ENCODE measurements at places on chromosomes 6 and 20.

DNA sequence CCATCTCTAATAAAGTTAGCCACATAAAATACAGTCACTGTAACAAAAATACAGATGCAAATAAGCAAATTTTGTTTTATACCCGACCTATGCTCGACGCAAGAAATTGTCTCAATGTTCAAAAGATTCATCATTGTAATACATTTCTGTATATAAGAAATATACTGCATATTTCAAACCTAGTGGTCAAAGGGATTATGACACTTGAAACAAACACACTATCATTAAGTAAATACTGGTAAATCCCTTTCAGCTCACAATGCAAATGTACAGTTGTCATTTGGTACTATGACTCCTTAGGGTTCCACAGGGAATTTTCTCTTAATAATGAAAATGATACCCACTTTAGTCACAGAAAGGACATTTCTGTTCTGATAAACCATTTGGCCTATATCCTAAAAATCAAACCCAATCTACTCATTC, 2.2 kb downstream of the HIVEP2 start:
- no peak for DNase-seq

GRCh38 chr6:35668744-35669450, 19.8 kb downstream of the FKBP5 start:
- no peak for DNase-seq

DNA sequence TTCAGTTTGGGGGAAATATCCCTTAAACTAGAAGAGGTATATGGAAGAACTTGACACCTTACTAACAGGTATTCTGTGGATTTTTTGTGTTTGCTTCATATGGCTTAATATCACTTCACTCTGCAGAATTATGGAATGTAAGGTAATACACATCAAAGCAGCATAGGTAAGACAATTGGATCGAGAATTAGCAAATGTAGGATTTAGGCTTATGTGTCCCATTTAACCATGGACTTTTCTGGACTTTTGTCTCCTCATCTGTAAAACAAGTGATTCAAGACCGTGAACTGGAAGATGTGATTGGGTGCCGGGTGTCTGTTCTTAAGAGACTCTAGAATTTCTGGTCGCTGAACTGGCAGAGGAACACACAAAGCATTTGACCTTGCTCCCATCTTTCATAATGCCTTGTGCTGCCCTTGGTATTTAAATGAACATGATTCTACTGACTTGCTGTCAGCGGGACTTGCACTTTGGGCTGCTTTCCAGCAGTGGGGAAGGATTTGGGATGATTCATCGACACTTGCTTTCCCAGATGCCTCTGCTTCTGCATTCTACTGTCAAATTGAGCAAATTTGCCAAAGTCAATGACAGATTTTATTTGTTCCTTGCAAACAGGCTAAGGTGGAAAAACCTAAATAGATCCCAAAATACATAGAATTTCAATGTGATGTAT, 199.8 kb downstream of the PLCB1 start:
- no peak for DNase-seq

GRCh38 chr20:3275064-3275935, 36.3 kb upstream of the SLC4A11 start:
- DNase-seq, result no peak

DNA sequence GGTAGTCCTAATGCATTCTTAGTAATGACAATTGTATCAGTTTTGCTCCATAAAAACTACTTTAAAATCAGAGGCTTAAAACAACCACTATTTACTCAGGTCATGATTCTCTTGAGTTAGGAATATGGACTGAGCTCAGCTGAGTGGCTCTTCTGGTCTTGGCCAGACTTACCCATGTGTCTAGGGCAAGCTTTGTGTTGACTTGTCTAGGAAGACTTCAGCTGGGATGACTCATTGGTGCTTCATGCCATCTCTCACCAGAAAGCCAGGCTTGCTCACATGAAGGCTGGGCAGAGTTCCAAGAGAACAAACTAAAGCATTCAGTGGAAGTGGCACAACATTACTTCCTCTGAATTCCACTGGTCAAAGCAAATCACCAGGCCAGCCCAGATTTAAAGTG, 155.3 kb downstream of the DHX35 start:
- DNase-seq, result no peak

DNA sequence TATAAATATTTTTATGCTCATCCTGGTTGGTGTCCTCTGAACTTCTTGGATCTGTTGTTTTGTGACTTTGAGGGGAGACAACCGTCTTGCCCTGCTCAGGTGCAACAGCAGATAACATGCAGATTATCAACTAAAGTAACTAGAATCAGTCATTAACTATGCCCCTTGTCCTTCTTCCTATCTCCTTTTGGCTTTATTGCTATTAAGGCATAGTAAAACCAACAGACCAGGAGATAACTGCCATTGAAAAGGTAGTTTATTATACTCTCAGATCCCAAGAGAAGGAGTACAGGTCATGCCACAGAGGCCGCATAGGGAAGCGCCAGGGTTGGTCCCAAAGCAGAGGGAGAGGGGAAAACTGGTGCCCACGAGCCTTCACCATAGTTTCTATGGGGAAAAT, 418.2 kb downstream of the GJA1 start:
- DNase-seq, result no peak

- no peak for DNase-seq
These were observed 83.5 kb upstream of the SPTLC3 start for GRCh38 chr20:12925210-12925755.

- no peak for DNase-seq
These were observed 21.9 kb downstream of the CDH22 start for GRCh38 chr20:46286382-46286781.

DNA sequence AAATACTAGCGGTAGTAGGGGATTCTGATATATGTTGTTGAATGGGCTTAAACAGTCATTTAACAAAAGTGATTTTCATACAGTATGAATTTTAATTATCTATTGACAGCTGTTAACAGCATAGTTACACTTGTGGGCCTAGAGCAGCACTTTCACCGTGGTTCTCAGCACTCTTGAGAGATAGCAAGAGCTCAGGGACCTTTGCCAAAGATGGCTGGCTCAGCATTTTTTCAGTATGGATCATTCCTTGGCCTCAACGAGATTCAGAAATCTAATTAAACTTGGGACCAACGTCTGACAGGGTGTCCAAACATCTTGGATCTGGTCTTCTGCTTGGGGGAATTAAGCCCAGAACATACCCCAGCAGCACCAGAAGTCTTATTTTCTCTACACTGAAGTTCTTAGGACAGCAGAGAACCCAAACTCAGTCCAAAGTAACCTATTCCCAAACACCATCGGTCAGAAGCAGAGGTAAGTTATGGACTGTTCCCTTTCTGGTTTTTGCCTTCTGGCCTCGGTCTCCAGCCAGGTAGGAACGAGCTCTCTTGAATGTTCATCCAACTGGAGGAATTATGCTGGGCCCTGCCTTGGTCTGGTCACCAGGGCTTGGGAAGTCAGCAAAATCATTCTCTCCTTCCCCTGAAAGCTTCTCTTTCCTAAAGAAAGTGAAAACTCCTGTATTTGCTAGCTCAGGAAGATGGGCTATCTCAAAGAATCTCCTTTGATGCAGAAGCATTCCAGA, 25.7 kb downstream of the PRPH2 start:
- DNase-seq, result no peak

GRCh38 chr20:47358672-47359529, 2.4 kb upstream of the ZMYND8 start:
- no peak for DNase-seq

DNA sequence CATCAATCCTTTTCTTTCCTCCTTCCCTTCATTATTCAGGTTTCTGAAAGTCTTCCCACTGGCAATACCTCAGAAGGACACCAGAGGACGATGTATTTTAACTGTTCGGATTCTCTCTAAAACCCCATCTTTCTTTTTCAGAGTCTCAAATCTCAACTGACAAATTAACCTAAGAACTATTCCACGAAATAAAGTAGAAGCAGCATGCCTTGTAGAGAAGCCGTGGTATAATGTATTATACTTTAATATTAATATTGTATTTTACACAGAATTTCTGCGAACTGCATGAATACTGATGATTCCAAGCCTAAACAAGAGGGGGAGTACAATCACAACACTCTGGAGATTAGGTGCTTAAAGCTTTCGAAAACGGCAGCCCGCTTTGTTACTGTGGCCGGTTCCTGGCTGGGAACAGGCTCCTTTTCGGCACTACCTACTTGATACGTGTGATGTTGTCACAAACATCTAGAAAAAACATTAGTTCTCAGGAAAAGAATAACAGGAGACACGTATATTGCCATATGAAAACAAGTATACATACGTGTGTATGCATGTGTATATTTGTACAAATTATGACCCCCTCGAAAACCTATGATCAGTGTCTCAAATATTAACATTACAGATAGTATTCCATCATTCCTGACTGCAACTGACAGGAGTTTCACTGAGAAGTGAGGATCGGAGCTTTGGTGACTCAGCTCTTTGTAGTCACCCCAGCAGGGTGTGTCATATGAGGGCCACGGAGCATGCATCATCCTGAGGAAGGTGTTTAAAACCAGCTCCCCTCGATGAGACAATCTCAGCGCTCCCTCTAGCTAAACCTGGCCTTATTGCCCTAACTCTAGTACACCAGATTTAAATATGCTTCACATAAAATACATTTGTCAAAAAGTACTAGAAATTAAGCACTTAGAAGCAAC, 319.7 kb upstream of the TCF21 start:
- no peak for DNase-seq
